Upper lobe of right lung (tissue), 1 donor: ENCODE measurements at places on chromosomes 2 and 18.

GRCh38 chr2:233053928-233054784, 6.0 kb upstream of the INPP5D start:
- peak; percentile 85 for DNase-seq

DNA sequence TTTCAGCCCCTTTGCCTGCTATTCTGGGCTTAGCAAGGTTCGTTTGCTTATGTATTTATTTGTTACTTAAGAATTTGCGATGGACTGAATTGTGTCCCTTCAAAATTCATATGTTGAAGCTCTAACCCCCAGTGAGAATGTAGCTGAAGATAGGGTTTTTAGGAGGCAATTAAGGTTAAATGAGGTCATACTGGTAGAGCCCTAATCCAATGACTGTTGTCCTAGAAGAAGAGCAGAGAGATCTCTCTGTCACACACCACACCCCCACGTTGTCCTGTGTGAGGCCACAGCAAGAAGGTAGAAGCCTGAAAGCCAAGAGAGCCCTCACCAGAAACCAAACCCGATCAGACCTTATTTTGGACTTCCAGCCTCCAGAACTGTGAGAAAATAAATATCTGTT, 66.7 kb downstream of the KIAA1328 start:
- DNase-seq = no peak

- DNase-seq = peak; percentile 81
Measured at GRCh38 chr2:120735746-120736170, at the start of gene GLI2. Gene GLI2 (plus strand): TSS chr2:120735868. CDS start chr2:120797321, 61,453 bp downstream.

- no peak for DNase-seq
Measured at GRCh38 chr2:30372826-30373225, 74.2 kb upstream of the LCLAT1 start.

- DNase-seq = no peak
Measured at GRCh38 chr2:73128841-73129535, 16.2 kb upstream of the RAB11FIP5 start.

DNA sequence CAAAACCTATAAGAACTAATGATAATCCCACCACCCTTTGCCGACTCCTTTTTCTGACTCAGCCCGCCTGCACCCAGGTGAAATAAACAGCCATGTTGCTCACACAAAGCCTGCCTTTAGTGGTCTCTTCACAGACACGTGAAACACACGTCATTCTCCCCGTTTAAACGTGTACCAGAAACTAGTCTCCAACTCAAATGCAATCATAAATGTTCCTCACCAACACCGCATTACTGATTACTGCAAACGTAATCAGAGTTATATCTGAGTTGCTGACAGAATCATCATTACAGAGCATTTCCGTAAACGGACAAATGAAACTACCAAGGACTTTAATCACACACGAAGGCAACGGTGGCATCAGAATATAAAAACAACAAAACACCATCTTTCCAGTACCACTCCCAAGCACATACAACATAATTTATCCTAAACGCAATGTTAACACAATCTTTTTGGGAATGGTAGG, 1.9 kb downstream of the CLK1 start:
- no peak for DNase-seq

DNA sequence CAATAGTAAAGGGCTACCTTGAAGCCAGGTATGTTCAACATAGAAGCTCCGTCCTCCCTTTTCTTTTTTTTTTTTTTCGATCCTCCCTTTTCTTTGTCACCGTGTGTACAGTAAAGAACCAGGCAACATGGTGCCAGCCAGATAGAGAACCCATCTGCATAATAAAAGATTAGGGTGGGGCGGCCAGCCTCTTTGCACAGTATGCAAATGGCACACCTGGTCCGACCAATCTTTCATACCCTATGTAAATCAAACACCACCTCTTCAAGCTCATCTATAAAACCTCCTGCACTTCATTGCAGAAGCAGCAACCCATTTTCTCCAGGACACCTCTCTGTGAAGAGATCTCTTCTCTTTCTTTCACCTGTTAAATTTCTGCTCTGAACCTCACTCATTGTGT, 7.3 kb upstream of the WDR33 start:
- DNase-seq = no peak

GRCh38 chr2:133204421-133204820, 363.8 kb downstream of the NCKAP5 start:
- DNase-seq = no peak

- no peak for DNase-seq
Measured at GRCh38 chr2:62112179-62112578, 83.7 kb upstream of the B3GNT2 start.
